ENCODE measurements at places on chromosomes 7 and 10.

- DNase-seq = no peak
Observed at GRCh38 chr7:26048663-26049062, 103.3 kb upstream of the NFE2L3 start.

DNA sequence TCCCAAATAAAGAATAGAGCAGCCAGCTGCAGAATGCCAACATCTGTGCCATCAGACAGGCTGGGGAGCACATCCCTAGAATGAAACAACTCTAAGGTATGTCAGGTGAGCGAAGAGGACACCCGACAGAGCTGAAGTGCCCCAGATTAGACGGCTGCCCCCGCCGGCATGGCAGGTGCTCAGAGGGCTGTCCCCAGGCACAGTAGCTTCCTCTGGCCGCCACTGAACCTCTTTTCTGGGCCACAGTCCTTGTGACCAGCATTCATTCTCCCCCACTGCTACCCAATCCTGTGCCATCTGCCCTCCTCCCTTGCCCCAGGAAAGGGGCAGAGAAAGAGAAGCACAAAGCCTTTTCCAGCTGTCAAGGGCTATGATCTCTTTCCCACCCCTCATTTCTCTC lies 41.7 kb downstream of the RGS10 start:
- DNase-seq = no peak

DNA sequence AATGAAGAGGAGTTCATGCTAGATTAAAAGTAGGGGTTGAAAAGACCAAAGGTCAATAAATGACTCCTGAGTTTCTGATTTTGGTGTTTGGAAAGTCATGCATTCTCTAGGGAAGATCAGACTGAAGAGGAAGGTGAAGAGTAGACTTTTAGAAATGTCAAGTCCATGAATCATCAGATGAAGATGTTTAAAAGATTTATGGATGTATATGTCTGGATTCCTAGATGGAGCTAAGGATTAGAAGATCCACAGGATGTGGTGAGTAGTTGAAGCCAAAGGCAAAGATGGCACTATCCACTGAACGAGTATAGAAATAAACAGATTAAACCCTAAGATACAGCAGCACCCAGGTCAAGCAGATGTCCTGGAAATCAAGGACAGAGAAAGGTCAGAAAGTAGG lies 298.5 kb downstream of the GPAM start:
- no peak for DNase-seq

DNA sequence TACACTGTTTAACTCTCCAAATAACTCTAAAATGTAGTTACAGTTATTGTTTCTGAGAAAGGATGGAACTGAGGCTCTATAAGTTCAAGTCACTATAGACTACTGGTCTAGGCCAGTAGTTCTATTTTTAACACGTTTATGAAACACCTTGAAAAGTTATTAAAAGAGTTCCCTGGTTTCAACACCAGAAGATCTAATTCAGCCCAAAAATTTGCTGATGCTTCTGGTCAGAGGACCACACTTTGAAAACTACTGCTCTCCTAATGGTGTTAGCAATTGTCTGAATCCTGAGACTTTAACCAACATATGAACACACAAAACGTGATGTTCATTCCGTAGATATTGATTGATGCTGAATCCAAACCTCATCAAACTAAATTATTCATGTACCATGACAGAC lies 658.6 kb upstream of the STEAP1 start:
- no peak for DNase-seq

GRCh38 chr10:89399956-89400355 lies 7.5 kb downstream of the IFIT1 start:
- no peak for DNase-seq

DNA sequence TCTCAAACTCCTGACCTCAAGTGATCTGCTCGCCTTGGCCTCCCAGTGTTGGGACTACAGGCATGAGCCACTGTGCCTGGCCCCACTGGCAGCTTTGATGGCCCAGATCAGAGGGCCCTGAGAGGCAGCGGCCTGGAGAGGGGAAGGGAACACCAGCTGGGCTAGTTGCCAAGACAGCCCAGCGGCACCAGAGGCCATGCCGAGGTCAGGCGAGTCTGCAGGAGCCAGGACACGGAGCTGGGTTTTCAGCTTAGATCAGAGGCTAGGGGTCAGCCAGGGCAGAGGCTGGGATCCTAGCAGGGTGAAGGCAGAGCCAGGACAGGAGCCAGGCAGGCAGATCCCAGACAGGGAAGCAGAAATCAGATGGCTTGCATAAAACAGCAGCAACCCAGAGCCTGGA lies 92.9 kb downstream of the MYL10 start:
- DNase-seq = no peak

DNA sequence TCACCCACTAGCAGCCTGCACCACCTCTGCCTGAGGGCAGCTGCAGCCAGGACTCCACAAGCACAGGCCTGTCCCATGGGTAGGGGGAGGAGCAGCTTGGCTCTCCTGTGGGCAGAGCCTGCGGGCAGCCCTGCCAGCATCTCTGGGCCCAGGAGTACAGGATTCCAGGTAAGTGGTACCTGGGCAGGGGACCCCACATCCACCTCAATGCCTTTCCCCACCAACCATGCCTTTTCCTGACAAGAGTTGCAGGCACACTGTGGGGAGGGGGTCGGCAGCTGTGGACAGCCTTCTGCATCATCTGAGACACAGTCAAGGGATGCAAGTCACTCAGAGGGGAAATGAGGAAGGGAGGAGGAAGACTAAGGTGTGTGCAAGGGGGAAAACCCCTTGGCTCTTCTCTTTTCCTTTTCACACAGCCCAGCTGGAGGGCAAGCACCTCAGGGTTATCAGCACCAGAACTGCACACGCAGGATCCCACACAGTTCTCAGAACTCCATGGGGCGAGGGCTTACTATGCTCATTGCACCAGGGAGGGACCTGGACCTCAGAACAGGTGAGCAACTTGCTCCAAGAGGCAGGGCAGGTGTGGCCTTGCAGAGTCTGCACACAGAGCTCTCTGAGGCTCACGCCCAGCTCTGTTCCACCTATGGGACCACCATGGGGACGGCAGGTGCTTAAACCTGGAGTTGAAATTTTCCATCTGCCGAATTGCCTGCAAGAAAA lies 16.5 kb upstream of the ANTXRL start:
- no peak for DNase-seq

- DNase-seq = no peak
Observed at GRCh38 chr10:122650331-122650730, 49.3 kb downstream of the C10orf120 start.

- DNase-seq = no peak
Observed at GRCh38 chr10:2867788-2868299, 199.5 kb upstream of the PFKP start.

DNA sequence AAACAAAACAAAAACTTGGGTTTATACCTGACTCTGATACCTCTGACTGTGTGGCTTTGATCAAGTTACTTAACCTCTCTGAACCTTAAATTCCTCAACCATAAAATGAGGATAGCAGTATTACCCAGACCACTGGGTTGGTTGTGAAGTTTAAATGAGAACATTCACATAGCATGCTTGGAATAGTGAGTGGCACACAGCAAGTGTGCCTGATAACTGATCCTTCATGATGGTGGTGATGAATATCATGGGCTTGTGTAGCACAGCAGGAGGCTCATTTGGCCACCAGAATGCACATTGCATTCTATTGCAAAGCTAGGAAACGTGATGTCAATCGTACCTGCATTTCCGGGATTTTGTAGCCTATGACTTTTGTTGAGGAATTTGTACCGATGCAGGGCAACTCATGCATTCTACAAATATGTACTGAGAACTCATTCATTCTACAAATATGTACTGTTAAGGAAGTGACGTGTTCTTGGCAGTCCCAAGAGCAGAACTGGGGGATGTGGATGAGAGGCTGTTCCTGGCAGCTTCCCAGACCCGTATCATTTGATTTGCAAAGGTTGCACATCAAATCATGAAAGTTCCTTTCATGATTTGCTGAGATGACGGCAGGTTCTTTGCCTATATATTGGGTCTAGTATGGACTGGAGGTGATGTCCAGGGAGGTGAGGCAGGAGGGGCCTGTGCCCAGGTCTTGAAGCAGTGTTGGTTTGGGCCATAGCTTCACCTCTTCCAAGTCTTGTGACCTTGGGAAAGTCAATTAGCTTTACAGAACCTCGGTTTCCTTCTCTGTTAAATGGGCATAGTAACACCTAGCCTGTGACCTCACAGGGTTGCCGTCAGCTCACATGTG lies 94.6 kb upstream of the SMNDC1 start:
- no peak for DNase-seq
